ENCODE measurements at places on chromosomes 1 and 21. TPM values are rescaled to one million over a fixed set of nuclear protein-coding genes. Genes with fewer than 3 reads are reported as not detected.

Gene MYOM3
- not detected for total RNA-seq

Gene RGS1
- 25.8 TPM for total RNA-seq

Gene ELAPOR1
- total RNA-seq, result 14.8 TPM

Gene PCAT6
- total RNA-seq, result 0.73 TPM

Gene CTSS
- 25.2 TPM for total RNA-seq

Gene IGSF9
- not detected for total RNA-seq

Gene RGSL1
- total RNA-seq, result not detected

Gene SWT1
- total RNA-seq, result 1.9 TPM

Gene CDC73
- 52.7 TPM for total RNA-seq

Gene LIN28A
- total RNA-seq, result not detected

Gene SLFNL1
- 0.06 TPM for total RNA-seq

Gene SELL
- total RNA-seq, result 33.4 TPM

Gene ASPM
- total RNA-seq, result 25.8 TPM

Gene ALG6
- 21.0 TPM for total RNA-seq

Gene NOS1AP
- 0.13 TPM for total RNA-seq

Gene LCE2C
- not detected for total RNA-seq

Gene AMPD1
- total RNA-seq, result not detected

Gene E2F2
- 26.0 TPM for total RNA-seq

Gene A3GALT2
- total RNA-seq, result not detected

Gene CD34
- not detected for total RNA-seq

Gene SYCP1
- not detected for total RNA-seq

Gene AGMAT
- total RNA-seq, result 19.6 TPM

Gene TLR5
- 0.23 TPM for total RNA-seq

Gene HAPLN2
- total RNA-seq, result not detected

Gene HIVEP3
- total RNA-seq, result 26.3 TPM

Gene PLEKHN1
- 3.8 TPM for total RNA-seq

Gene PSRC1
- total RNA-seq, result 7.5 TPM

Gene RO60
- total RNA-seq, result 75.9 TPM

Gene LCA5L
- total RNA-seq, result 0.63 TPM

Gene SH2D2A
- 237 TPM for total RNA-seq

Gene NR5A2
- not detected for total RNA-seq

Gene ERO1B
- 2.3 TPM for total RNA-seq

Gene DENND2C
- total RNA-seq, result 0.42 TPM

Gene LCE2A
- not detected for total RNA-seq

Gene APCS
- total RNA-seq, result not detected

Gene S100A10
- total RNA-seq, result 285 TPM

Gene RNF186
- total RNA-seq, result not detected

Gene RGS8
- total RNA-seq, result not detected

Gene AMY1C
- total RNA-seq, result not detected

Gene PLA2G2D
- total RNA-seq, result not detected

Gene KIFAP3
- total RNA-seq, result 20.2 TPM

Gene FAM72C
- 6.9 TPM for total RNA-seq

Gene HCRTR1
- not detected for total RNA-seq

Gene ALX3
- not detected for total RNA-seq

Gene CFAP107
- not detected for total RNA-seq

Gene KIF21B
- total RNA-seq, result 47.2 TPM

Gene CYP4X1
- total RNA-seq, result not detected

Gene PAQR7
- 10.3 TPM for total RNA-seq

Gene TENT5C
- 4.0 TPM for total RNA-seq

Gene NDUFS5
- 188 TPM for total RNA-seq

Gene PLA2G2A
- total RNA-seq, result not detected

Gene PLA2G4A
- total RNA-seq, result 0.94 TPM

Gene LCE1C
- total RNA-seq, result not detected
